Stimulated activated CD4-positive, alpha-beta T cell treated with anti-CD3 and anti-CD28 coated beads, Interleukin-4, amount 100 ng/mL, for 24 hours (primary cell): ENCODE measurements at places on chromosomes 6 and 20.

- DNase-seq: no peak
Observed at GRCh38 chr6:46790355-46790874, 2.8 kb upstream of the MEP1A start.

GRCh38 chr20:38872036-38872435 is 54.2 kb upstream of the FAM83D start:
- no peak for DNase-seq

- DNase-seq: no peak
Observed at GRCh38 chr6:135008072-135008940, 46.3 kb downstream of the HBS1L start.

DNA sequence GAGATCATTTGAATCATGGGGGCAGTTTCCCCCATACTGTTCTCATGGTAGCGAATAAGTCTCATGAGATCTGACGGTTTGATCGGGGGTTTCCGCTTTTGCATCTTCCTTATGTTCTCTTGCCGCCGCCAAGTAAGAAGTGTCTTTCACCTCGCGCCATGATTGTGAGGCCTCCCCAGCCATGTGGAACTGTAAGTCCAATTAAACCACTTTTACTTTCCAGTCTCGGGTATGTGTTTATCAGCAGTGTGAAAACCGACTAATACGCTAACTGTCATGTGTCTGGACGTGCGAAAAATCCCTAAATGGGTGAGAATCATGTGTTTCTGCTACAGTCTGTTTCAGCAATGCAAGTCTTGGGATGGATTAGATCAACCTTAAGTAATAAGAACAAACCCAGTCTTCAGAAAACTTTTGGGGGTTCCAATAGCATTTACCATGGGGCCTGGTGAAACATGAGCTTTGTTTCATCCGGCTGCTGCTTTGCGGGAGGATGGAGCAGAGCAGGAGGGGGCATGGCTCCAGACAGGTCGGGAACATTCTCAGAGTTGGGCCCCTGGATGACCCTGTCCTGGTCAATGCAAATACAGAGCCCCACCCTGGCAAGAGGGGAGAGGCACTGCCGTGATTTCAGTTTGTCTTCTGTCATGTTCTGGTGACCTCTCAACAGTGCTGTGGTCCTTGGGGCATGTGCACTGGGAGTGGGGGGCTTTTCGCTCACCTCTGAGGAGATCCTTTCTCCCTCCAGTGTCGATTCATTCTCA is 41.5 kb downstream of the CTCFL start:
- DNase-seq: no peak

- no peak for DNase-seq
Observed at GRCh38 chr6:85551264-85551663, 42.4 kb downstream of the SNX14 start.

DNA sequence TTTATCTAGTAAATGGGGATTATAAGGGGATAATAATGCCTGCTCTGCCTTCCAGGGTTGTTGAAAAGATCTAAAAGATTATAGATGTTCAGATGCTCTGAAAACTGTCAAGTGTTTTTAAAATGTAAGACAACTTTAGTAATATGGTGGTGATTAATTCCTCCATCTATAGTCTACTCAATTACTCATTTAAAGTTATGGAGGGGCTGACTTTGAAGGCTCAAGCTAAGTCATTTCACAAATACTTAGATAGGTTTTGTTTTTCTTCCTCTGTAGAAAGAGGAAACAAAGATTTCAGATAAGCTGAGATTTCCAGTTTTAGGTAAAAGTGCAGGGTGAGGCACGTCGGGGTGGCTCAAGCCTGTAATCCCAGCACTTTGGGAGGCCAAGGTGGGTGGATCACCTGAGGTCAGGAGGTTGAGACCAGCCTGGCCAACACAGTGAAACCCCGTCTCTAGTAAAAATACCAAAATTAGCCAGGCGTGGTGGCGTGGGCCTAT is 50.5 kb upstream of the PIM1 start:
- no peak for DNase-seq

- no peak for DNase-seq
Observed at GRCh38 chr20:48682529-48683363, 145.1 kb downstream of the PREX1 start.

GRCh38 chr6:132236744-132237143 is 164.5 kb downstream of the MOXD1 start:
- no peak for DNase-seq

- no peak for DNase-seq
Observed at GRCh38 chr6:132365281-132365907, 35.9 kb downstream of the MOXD1 start.

- DNase-seq: no peak
Observed at GRCh38 chr6:20830576-20830975, 296.3 kb downstream of the CDKAL1 start.
